Fibroblast of skin of right biceps (primary cell): ENCODE measurements at places on chromosomes 4 and X.

DNA sequence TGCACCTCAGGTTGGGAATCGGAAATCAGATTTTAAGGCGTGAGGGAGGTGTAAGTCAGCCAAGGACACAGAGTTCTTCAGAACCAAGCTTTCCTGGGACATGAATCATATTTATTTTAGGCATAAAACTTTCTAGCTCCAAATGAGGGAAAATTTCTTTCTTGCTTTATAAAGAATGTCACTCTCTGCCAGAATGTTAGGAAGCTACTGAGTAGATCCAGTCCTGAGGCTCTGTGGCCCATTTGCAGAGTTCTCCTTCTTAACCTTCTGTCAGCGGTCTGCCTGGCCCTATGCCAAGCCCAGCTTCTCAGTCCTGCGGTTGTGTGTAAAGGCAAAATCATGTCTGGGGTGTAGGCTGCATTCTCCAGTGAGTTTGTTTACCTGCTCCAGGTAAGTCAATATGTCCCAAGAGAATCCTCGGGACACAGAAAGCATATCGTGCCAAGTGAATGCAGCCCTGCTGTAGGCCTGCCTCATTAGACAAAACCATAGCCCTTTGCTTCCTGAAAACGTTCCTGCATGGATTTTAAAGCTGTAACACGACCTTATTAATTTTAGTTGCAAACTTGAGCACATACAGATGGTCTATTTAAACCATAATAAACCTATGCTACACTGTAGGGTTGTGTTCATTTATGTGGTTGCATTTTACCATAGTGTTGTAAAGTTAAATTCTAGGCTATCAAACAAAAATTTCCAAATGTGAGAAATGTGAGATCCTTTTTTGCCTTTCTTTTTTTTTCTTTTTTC is 29.2 kb upstream of the CCNI start:
- peak; percentile 49 for DNase-seq

- DNase-seq = no peak
These were observed 532.6 kb upstream of the EPHA5 start for GRCh38 chr4:66202870-66203269.

DNA sequence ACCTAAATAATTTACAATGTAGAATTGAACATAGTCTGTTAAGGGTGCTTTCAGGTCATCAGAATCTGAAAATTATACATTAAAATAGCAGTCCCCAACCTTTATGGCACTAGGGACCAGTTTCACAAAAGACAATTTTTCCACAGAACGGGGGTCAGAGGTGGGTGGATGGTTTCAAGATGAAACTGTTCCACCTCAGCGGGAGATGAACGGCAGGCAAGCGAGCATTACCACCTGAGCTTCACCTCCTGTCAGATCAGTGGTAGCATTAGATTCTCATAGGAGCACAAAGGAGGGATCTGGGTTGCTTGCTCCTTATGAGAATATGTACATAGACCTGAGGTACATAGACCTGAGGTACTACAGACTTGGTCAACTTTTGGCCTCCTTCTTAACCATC is 29.0 kb downstream of the LRBA start:
- no peak for DNase-seq

DNA sequence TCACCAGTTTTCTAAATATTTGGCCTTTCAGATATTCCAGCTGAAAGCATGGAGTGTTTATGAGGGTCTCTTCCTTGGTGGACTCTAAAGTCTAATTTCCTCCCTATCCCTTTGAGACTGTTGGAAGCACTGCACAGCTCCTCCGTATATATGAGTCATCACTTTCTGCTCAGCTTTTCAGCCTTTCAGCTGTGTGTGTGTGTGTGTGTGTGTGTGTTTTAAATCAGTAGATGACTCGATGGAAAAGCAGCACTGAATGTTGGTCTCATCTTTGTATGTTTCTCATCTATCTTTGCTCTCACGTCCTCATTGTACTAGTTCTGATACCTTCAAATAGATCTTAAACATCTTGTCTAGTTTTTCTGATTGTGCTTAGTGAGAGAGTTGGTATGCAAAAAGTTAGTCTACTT is 81.6 kb downstream of the ZFX start:
- peak; percentile 87 for DNase-seq
